ENCODE measurements at places on chromosomes 3 and 15.
A peak's percentile ranks its signal among the peaks of the same experiment; 100 is the strongest.

DNA sequence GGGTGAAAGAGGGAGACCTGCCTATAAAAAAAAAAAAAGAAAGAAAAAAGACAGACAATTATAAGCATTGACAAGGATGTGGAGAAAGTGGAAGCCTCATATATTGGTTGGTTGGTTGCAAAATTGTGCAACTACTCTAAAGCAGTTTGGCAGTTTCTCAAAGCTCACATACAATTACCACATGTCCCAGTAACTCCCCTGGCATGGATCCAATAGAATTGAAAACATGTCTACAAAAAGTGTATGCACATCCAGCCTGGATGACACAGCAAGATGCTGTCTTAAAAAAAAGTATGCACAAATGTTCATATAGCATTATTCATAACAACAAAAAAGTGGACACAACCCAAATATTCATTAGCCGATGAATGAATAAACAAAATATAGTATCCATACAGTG, 19.5 kb downstream of the SETMAR start:
- DNase-seq, result peak; percentile 88

GRCh38 chr3:127800508-127800907, 21.8 kb downstream of the MGLL start:
- peak; percentile 46 for DNase-seq

- DNase-seq, result no peak
Observed at GRCh38 chr15:80452166-80452565, 48.0 kb downstream of the ARNT2 start.

DNA sequence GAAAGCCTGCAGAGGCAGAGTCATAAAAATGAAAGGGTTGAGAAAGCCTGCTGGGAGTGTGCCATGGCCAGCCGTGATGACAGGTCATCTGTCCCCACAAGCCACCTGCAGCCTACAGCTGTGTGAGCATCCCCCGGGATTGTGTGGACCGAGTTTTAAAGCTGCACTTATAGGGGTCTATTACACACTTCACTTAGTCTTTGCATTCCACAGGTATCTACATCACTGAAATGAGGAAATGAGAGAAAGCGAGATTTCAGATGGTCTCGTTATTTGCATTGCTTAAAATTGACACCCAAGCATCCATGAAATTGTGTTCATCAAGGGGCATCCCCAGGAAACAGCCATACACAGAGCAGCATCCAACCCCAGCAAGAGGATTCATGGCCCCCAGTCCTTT, 137.6 kb upstream of the TRIM42 start:
- no peak for DNase-seq

GRCh38 chr3:4809922-4810321, 169.3 kb upstream of the BHLHE40 start:
- DNase-seq, result no peak

- no peak for DNase-seq
Observed at GRCh38 chr15:66007663-66008262, 138.5 kb downstream of the RAB11A start.

DNA sequence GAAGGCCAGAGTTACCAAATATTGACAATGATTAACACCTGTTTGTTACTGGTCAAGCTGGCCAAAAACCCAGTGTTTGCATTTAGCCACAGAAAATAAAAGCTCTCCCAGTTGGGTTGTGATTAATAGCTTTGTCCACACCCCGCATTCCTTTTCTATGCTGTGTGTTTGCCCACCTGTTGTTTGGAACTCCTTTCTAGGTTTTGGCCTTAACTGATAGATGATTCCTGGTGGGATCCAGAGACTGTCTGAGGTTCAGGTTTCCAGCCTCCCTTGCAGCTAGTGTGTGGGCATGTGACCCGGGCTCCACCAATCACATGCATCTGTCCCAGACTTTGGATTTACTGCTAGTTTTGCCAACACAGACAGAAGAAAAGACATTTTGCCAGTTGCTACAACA, 83.8 kb downstream of the PTPRG start:
- no peak for DNase-seq

GRCh38 chr3:142088522-142088921, 60.8 kb downstream of the TFDP2 start:
- DNase-seq, result peak; percentile 47

DNA sequence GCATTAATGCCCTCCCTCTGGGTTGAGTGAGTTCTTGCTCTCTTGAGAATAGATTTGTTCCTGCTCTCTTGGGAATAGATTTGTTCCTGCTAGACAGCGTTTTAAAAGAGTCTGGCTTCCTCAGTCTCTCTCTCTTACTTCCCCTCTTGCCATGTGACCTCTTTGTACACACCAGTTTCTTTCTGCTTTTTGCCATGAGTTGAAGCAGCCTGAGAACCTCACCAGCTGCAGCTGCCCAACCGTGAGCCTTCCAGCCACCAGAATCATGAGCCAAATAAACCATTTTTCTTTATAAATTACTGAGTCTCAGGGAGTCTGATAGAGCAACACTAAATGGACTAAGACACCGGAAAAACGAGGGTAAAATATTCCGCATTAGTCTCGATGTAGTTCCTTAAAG, 253.6 kb downstream of the CNTN6 start:
- DNase-seq, result no peak

GRCh38 chr3:170301405-170301804, 56.1 kb upstream of the SKIL start:
- DNase-seq, result peak; percentile 27

DNA sequence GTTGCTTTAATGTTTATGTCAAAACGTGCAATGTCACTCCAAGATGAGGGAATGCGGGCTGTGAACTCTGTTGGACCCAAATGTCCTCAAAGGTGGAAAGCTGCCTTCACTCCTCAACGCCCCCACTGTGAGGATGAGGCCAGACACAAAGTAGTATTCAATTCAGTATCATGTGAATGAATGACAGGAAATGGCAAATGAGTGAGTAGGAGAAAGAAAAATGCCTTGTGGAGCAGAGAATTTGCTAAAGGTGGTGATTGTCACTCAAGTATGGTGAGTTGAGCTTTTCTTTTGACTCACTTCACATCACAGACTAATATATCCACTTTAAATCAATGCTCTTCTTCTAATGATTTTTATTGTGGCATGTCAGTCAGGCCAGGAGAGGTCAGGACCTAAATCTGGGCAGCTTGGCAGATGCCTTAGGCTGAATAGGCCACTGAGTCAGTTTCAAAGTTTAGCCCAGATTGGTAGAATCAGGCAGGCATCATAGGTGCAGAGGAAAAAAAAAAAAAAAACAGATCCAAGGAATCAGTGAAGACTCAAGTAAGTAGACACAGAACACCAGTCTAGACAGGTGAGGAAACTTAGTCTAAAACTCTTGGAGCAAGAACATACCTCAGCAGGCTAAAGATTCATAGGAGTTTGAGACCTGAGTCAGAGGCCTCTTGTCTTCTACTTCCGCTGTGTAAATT, 71.0 kb upstream of the ZBED2 start:
- no peak for DNase-seq

- peak; percentile 91 for DNase-seq
Observed at GRCh38 chr15:40379853-40380252, 2.7 kb upstream of the KNSTRN start.

DNA sequence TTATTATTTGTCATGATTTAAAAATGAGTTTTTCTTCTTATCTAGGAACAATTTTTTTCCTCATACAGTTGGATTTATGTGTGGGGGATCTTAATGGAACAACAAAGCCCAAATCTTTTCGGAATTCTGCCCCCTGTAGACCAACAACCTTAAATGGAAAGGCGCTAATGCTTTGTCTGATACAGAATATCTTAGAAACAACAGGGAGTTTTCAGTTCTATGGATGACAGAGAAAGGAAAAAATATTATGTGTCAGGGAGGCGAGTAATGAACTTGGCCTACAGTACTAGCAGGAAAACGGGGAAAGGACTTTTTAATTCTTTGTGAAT, 592 bp downstream of the MOBP start:
- DNase-seq, result no peak

GRCh38 chr3:159632128-159632527, 356.5 kb upstream of the IL12A start:
- DNase-seq, result no peak

- DNase-seq, result no peak
Observed at GRCh38 chr3:10835406-10835805, 19.4 kb downstream of the SLC6A11 start.

GRCh38 chr15:27410996-27411605, 440.1 kb downstream of the GABRG3 start:
- DNase-seq, result peak; percentile 34

GRCh38 chr15:63288778-63289378, 11.5 kb downstream of the APH1B start:
- peak; percentile 66 for DNase-seq

DNA sequence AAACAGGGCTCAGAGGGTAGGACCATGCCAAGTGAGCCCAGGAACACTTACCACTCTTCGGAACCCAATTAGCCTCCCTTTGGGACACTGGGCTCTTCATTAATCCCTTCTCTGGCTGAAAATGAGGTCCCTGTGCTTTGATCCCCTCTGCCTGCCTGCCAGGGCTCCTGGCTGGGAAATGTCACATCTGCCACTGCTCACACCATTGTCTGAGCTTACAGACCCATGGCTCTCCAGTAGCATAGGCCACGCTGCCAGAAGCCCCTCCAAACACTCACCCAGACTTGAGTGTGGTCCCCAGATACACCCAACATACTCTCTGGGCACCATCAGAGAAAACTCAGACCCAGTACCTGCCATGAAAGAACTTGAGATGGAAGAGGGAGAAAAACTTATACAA, 287.3 kb downstream of the XXYLT1 start:
- DNase-seq, result no peak

DNA sequence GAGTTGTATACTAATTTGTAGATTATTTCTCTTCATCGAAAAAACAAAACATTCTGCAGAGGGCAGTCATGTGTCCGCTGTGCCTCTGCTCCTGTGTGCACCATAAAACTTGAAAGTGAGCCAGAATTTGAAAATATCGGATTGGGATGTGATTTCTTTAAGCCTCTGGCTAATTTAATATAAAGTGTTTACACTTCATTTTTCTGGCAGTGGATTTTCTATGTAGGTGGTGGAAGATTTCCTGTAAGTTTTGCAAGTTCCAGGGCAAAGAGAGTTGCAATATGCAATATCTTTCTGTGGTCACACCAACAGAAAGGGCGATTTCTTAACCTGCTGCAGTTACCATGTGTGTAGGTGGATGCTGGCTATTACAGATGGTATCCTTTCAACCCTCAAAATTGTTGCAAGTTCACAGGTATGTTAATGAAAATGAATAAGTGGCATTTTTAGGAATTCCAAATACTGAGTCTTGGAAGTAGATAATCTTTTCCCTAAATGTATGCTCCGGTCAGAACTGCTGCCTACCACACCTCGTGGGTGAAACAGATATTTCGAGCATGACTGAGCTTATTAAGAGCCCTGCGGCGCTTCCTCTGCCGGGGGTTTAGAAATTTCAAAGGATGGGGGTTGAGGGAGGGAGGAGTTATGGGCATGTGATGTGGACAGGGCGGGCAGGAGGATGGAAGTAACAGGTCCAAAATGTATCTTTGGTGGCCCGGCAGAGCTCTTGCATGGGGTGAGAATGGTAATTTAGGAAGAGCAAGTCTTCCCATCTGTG, 134.0 kb downstream of the PGPEP1L start:
- DNase-seq, result peak; percentile 87

DNA sequence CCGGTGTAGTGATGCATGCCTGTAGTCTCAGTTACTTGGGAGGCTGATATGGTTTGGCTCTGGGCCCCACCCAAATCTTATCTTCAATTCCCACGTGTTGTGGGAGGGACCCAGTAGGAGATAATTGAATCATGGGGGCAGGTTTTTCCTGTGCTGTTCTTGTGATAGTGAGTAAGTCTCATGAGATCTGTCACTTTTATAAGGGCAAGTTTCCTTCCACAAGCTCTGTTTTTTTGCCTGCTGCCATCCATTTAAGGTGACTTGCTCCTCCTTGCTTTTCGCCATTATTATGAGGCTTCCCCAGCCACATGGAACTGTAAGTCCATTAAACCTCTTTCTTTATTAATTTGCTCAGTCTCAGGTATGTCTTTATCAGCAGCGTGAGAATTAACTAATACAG, 566.7 kb upstream of the NECTIN3 start:
- no peak for DNase-seq

- DNase-seq, result no peak
Observed at GRCh38 chr15:41483115-41483514, 10.6 kb upstream of the ITPKA start.

GRCh38 chr3:182413061-182413460, 380.2 kb upstream of the ATP11B start:
- DNase-seq, result no peak

DNA sequence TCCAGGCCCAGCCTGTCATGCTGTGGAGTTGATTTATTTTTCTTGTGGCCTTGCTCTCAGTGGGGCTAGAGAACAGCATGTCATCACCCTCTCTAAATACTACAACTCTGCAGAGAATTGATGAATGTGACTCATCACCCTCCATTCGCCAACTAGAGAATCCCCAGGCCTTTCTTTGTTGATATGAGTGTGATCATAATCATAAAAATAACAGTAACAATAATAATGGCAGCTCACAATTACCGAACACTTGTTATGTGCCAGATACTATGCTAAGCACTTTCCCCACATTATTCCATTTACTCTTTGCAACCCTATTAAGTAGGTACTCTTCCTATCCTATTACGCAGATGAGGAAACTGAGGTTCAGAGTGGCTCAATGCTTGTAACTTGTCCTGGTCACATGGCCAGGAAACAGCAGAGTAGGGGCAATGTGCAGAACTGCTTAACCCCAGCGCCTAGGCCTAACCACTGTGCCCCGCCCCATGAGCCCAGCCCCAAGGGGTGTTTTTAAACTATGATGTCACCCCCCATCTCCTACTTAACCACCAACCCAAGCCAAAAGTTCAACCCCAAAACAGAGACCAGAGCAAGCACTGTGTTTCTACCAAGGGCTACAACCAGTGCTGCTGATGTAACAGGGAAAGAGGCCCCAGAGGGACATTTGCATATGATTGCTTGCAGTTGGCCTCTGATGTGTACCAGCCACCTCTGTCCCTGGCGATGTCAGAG, 104.5 kb downstream of the ADCY5 start:
- DNase-seq, result peak; percentile 86

DNA sequence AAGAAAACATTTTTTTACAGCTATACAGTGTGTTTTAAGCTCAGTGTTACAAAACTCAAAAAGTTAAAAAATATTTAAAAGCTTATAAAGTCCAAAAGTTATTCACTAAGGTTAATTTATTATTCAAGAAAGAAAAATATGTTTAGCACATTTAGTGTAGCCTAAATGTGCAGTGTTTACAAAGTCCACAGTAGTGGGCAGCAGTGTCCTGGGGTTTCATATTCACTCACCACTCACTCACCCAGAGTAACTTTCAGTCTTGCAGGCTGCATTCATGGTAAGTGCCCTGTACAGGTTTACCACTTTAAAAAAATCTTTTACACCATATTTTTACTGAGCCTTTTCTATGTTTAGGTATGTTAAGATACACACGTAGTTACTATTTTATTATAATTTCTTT, 300.2 kb upstream of the TRIM42 start:
- DNase-seq, result no peak
